ENCODE measurements at places on chromosomes 2 and 18. TPM values are rescaled to one million over a fixed set of nuclear protein-coding genes. Genes with fewer than 3 reads are reported as not detected.

DNA sequence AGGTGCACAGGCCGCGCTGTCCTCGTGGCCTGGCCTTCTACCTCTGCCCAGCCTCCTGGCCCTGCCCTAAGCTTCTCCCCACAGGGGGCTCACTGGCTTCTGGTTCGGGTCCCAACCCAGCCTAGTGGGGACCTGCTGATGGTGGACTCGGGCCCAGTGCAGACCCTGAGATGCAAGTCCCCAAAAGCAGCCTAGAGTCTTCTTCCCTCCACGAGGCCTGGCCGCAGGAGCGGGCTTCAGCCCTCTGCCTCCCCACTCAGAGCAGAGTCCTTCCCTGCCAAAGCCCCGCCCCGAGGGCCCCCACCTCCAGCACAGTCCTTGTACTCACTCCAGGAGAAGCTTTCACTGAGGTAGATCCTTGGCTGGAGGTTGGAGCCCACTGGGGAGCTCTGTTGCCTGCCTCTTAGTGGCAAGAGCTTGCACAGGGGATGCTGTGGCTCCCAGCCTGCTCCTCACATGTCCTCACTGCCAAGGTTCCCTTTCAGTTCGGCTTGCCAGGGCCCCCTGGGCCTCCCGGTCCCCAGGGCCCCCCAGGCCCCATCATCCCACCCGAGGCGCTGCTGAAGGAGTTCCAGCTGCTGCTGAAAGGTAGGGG, 3.6 kb downstream of the ERFE start:
- DNase-seq = no peak

GRCh38 chr2:63842149-63843061, 709 bp downstream of the UGP2 start:
- DNase-seq = no peak

GRCh38 chr18:37778417-37779165, 213.0 kb upstream of the CELF4 start:
- DNase-seq = no peak

The SEPTIN10 gene
- total RNA-seq = 97.2 TPM

Data from mesenteric fat pad (tissue), 1 donor.